ENCODE measurements at places on chromosomes 13 and 19.

DNA sequence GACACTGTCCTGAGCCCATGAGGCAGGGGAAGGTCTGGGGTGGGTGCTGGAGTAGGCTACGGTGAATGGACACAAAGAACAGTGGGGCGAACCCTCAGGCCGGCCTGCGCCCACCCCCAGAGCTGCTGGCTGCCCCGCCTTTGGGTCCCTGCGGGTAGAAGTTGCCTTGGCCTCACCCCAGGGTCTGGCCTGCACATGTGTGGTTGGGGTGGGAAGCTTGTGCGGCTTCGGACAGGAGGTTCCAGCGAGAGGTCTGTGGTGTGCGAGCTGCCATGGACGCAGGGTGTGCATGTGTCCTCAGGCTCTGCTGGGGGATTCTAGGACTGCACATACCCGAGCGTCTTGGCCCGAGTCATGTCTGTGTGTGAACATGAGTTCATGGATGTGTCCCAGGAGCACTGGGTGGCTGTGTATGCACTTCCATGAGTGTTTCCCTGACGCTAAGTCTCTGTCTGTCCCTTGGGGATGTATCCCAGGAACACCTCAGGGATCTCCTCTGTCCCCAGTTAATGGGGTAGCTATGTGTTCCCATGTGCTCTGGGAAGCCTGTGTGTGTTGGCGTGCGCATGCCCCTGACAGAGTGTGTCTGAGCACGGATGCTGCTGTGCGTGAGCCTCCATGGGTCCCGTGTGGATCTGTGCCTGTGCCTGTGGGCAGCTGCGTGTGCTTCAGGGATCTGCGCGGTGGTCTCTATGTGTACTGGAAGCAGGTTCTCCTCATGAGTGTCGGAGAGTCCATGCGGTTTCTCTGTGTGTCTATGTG, 20.8 kb upstream of the POU2F2 start:
- no peak for DNase-seq

DNA sequence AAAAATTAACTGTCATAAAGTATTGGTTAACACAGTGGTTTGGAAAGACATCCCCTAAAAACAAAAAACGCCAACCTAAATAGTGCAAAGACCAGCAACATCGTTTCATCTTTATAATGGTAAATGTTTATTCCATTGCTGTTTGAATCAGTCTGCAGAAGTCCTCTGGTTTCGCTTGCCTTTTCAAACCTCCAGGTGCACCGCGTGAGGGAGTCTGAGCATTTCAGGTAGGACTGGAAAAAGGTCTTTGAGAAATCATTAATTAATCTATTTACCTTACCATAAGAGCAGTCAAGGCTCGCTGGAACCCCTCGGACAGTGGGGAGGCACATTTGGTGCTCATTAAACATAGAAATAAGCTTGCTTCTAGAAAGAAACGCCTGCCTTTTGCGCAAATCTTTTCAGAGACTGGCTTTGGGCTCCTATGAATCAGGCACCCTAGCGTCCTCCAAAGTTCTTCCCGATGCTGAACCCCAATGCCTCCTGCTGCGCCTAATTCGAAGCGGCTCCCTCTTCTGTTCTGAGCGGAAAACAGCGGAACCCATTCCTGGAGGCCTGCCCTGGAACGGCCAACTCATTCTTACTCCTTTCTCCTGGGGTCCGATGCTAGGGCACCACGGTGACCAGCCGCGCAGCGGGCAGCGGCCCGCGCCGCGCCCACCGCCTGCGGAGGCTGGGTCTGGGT, 951 bp upstream of the MTUS2 start:
- DNase-seq: peak; percentile 16

GRCh38 chr19:47414469-47414868, 4.9 kb downstream of the MEIS3 start:
- DNase-seq: no peak

- no peak for DNase-seq
These were observed 432.3 kb downstream of the SLITRK6 start for GRCh38 chr13:85366759-85367417.

DNA sequence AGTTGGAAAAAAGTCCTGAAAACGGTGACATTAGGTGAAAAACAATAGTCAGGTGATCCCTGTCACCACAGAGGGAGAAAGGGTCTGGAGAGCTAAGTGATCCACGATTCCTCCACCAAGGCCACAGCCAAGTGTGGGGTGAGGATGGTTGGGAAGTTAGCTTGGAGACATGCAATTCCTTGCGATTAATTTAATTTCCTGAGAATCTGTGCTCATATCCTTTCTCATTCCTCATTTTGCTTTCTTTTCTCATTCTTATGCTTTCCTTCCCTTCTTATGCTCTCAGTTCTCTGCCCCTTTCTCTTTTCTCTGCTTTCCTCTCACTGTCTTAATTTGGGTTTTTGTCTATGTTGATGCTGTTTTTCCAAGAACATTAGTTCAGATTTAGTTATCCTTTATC, 68.8 kb downstream of the GPC5 start:
- no peak for DNase-seq

- DNase-seq: no peak
These were observed 3.7 kb downstream of the ZSCAN22 start for GRCh38 chr19:58330458-58330857.

GRCh38 chr19:6710273-6711077, 10.0 kb downstream of the C3 start:
- DNase-seq: no peak

- no peak for DNase-seq
These were observed 32.4 kb downstream of the GPR42 start for GRCh38 chr19:35403116-35403760.

- DNase-seq: no peak
These were observed 5.3 kb downstream of the MYBPC2 start for GRCh38 chr19:50437862-50438449.

DNA sequence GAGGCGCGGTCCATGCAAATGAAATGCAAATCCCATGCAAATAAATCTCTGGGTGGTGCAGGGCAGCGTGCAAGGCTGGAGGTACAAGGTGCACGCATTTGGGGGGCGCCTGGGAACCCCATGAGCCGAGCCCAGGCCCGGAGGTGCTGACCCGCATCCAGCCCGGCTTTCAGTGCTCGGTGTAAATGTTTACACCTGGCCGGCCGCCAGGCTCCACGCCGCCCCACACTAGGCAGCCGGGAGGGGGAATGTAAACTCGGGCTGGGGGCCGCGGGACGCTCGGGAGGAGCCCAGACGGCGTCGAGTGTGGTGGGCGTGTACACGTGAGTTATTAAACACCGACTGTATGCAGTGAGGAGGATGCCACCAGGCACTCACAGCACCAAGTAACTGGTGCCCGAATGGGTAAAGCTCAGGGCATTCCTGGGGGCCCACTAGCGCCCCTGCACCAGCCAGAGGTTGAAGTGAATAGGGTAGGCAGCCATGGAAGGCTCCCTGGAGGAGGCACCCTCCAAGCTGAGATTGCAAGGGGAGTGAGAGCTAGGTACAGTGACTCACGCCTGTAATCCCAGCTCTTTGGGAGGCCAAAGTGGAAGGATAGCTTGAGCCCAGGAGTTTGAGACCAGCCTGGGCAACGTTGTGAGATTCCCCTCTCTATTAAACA, 17.2 kb downstream of the FUT6 start:
- no peak for DNase-seq

DNA sequence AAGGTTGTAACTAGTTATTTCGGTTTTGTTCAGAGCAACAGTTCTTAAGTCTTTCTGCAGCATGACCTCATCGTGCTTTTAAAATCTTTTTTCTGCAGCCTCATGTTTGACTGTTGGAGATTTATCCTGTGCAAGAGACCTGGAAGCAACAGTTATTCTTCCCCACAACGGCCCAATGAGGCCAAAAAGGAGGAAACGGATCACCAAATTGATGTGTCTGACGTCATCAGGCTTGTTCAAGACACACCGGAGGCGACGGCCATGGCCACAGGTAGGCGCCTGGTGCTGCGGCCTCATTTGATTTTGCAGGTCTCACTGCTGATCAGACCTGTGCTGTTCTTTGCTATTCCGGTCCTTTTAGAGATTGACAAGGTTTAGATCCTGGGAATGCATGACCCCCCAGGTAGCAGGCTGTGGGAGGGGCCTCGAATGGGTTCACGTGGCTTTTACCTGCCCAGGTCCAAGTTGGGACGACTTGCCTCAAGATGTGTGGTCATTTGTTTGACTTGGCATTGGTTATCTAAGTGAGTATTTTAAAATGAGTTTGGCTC, 66.8 kb upstream of the MCF2L start:
- DNase-seq: no peak

- peak; percentile 56 for DNase-seq
These were observed 43.9 kb upstream of the FRY start for GRCh38 chr13:31987535-31988170.

- DNase-seq: no peak
These were observed 28.3 kb downstream of the PEX11G start for GRCh38 chr19:7460562-7460966.

GRCh38 chr13:60318186-60318585, 78.8 kb upstream of the TDRD3 start:
- DNase-seq: no peak

DNA sequence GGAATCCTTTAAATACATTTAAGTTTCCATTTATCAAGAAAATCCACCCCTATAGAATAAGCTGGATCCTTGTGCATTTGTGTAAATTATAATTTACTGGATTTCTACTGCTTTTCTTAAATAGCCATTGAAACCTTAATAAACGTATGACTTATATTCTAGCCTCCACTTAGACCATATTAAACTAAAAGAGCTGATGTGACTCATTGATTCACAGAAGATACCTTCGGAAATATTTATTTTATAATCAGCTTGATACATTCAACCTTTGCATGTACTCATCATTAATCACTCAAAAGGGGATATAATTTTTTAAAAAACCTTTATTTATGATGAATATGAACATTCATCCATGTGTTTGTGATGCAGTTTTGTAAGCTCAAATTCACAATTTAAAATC, 136.3 kb downstream of the SPRY2 start:
- no peak for DNase-seq

DNA sequence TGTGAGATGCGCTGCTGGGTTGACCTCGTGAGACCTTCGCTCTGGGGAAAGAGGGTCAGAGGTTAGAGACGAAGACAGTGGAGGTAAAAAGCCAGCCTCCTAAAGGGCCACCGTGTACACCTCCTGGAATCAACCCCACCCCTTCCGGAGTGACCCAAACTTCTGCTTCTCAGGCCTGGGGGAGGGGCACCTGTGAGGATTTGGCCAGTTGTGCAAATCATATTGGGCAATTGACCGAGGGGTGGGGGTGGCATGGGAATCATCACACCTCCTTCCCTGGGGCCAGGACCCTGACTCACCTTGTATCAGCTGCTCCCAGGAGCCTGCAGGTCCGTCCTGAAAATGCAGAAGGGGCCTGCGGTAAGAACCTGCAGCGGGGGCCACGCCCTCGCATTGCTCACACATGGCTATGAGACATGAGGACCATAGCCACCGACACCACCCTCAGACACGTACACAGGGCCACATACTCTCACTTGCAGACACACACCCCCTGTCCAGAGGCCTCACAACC, 2.8 kb downstream of the TNFSF14 start:
- no peak for DNase-seq

DNA sequence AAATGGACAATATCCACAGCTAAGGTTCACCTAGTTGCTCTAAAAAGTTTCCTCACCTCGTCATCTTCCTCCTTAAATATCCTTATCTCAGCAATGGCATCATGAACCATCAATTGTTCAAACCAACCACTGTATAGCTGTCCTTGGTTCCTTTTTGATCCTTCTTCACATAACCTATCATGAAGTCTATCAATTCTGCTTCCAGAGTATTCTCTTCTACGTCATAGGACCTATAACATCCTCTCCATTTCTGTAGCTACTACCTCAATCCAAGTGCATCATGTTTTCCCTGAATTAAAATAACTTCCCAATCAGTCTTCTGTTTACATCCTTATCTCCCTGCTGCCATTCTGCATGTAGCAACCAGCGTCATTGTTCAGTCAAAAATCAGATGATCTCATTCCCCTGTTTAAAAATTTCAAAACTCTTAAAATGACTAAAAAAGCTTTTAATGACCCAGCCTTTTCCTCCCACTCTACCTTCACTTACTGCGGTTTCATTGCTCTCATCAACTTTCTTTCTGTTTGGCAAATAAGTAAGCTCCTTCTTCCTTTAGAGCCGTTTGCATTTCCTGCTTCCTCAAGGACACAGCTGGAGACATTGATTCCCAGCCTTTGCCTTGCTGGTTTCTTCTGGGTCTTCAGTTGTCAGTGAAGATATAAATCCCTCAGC, 223.9 kb upstream of the MIR17HG start:
- no peak for DNase-seq

DNA sequence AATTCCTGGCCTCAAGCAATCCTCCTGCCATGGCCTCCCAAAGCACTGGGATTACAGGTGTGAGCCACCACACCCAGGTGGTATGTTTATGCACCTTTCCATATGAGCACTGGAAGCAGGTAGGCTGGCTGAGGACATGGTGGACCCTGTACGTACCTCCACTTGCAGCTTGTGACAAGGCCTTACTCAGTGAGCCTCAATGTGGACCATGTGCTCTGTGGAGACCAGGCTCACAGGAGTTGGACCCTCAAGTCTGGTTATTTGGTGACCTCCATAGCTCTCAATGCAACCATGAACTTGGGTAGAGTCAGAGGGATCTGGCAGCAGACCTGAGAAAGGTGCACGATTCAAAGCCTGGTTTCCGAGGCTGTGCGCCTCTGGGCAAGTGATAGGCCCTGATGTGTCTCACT, 5.5 kb downstream of the ACP4 start:
- no peak for DNase-seq

GRCh38 chr13:103255587-103256301, 189.5 kb upstream of the SLC10A2 start:
- DNase-seq: no peak

DNA sequence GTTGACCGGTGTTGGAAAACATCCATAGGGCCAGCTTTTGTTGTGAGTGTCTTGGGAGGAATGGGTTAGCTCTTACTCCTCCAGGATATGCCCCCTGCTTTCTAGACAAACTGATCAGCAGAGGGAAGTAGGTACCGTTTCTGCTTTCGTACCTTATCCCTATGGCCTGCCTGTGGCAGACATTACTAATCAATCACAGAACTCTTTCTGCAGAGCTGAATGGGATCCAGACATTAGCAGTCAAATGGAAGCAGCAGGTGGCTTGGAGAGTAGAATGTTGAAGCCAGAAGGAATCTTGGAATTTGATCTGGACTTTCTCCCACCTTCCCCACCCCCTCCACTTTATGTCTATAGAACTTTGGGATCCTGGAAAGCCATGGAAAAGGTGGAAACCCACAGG, 17.1 kb downstream of the NWD1 start:
- no peak for DNase-seq

- DNase-seq: no peak
These were observed 432.7 kb downstream of the FOXO1 start for GRCh38 chr13:40233731-40234195.

Data from B cell (primary cell).